ENCODE measurements at places on chromosomes 2 and 18. TPM values are rescaled to one million over a fixed set of nuclear protein-coding genes. Genes with fewer than 3 reads are reported as not detected.

RAB27B gene
- polyA plus RNA-seq, result 0.22 TPM

DNA sequence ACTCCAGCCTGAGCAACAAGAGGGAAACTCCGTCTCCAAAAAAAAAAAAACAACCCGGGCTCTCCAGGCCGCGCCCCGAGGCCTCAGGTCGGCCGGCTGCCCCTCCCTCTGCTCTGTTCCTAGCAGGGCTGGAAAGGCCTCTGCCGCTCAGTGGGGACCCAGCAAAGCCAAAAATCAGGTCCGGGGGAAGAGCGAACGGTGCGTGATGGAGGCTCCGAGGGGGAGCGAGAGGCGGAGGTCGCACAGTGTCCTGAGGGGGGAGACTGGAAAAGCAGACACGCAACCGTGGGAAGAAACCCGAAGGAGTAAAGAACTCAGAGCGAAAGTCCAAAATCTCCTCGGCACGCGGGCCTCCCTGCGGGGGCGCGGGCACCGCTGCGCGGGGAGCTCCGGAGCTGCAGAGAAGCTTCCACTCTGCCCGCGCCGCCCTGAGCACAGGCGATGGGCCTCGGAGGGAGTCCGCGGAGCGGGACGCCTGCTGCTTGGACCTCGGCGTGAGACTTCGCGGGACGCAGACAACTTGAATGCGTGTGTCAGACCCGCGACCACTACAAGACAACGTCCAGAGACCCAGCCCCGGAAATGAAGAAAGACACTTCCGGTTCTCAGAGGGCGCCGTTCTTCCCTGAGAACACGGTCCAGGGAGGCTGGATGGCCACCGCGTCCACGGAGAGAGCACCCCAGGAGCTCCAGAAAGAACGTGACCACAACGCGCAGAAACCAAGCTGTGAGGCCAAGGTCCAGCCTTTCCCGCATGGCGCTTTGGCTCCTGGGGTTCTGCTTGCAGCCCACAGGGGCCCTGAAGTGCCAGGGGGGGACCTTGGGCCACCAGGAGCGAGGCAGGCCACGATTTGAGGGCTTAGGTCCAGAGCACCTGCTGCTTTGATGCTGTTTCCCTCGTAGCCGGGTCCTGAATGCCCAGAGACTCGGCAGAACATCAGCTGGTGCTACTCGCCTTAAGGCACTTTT, 219.8 kb downstream of the DPP10 start:
- DNase-seq, result peak; percentile 20

DNA sequence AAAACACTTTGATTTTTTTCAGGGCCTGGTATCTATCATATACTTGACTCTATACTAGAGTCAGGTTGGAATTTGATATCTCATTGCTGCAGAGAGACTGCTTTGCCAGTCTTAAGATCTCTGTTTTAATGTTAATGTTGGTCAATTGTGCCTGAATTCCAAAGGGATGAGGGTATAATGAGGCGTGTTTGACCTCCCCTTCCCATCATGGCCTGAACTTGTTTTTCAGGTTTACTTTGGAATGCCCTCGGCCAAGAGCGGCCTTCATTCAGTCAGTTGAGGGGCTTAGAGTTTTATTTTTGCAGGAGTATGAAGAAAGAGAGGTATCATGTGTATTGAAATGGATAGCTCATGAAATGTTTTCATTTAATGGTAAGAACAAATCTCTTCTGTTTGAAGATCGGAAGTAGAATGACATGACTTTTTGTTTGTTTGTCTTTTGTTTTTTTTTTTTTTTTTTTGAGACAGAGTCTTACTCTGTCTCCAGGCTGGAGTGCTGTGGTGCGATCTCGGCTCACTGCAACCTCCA, 119.0 kb downstream of the KIAA1328 start:
- no peak for DNase-seq

- no peak for DNase-seq
Observed at GRCh38 chr2:194166818-194167217, 1490.2 kb upstream of the SLC39A10 start.

OR6B2 gene
- polyA plus RNA-seq, result not detected

DNA sequence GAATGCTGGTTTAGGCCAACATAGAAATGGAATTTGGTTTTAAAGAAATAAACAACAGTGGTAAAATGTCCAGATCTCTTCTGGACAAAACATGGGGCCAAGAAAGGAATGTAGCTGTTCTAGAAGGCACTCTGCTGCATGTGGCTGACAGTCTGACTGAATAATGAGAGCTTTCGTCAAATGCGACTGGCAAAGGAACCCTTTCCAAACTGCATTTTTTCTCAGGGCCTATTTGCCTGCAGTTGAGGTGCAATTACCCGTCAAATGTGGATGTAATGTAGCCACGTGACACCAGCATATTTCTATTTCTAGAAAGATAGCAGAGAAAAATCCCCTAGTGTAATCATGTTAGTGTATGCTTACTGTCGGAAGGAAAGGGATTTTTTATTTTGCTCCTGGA, 741.2 kb downstream of the NRXN1 start:
- DNase-seq, result no peak

DNA sequence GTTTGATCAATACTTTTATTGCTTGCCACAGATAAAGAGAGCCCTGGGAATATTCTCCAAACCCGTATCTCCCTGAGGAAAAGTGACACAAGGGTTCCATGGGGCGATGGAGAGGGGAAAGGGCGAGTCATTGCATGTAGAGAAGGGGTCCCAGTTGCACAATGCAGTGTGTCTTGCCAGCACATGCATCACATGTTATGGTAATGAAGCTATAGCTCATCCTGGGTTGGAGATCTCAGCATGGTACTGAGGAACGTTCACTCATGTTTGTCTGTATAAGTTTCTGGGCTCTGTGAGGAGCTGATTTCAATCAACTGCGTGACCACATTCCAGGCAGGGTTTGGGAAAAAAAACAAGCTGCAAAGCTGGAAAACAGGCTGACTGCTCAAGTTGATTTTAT, 220.7 kb upstream of the MC4R start:
- DNase-seq, result no peak

GRCh38 chr2:70477441-70477844, 76.2 kb downstream of the TGFA start:
- DNase-seq, result no peak

DNA sequence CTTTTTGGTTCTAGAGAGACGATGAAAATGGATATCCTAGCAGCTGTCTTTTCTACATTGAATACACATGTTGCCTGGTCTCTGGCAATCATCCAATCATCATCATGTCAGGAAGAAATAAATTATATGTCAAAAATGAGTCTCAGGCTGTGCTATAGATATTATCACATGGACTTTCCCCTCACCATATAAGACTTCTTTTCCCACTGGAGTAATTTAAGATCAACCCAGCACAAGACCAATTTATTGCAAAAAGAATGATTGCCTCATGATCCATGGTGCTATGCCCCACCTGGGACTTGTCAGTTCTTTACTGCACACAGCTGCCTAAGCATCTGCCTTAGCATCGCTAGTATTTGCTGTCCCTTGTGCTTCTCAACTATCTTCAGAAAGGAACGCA, 783.7 kb upstream of the TMEFF2 start:
- DNase-seq, result peak; percentile 85

DNA sequence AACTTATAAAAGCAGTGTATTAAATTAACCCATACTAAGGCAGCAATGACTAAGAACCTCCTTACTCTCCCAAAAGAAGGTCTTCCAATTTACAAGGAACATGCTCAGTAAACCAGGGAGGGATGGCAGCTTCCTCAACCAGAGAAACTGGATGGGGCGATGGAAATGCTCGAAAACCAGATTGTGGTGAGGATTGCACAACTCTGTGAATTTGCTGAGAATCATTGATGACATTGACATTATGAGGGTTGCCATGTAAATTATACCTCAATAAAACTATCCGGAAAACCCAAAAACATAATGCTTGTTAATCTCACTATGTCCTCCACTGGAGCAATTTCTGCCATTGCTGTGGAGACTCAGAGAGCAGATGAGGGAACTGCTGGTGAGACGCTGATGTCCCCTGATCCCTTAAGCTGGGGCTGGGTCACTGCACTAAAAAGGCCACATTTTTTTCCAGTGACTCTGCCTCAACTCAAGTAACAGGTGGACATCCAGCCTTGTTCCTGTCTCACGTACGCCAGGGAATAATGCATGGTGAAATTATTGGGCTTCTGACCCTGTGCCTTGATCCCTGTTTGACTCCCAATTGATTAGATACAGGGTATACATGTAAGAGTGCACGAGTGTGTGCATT, 288.3 kb downstream of the CYP26B1 start:
- no peak for DNase-seq

RGPD4 gene
- 0.09 TPM for polyA plus RNA-seq

DNA sequence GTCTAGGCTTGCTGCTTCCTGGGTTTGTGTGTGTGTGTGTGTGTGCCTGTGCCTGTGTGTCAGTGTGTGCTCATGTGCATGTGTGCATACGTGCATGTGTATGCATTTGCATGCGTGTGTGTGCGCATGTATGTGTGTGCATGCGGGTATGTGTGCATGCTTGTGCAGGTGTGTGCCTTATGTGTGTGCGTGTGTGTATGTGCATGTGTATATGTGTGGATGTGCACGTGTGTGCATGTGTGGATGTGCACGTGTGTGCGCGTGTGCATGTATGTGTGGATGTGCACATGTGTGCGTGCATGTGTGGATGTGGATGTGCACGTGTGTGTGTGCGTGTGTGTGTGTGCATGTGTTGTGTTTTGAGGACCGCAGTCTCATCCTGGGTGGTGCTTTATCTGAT, 42.8 kb downstream of the LPIN1 start:
- no peak for DNase-seq

DNA sequence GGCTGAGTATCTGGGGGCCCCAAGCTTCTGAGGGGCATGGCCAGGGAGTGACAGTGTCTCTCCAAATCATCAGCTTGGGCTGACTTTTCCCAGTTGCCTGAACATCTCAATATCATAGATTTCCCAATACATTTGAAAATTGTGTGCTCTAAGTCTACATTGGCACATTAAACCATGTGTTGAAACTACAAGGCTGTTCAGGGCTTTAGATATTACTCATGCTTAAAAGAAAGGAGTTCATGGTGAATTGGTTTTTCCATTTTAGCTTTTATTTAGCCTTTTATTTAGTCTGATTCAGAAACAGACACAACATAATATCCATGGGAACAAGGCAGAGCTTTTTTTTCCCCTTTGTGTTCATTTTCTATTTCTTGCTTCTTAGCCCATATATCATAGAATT, 49.9 kb upstream of the GALR1 start:
- no peak for DNase-seq

GRCh38 chr2:181458871-181459270, 1.7 kb downstream of the ITGA4 start:
- DNase-seq, result no peak

DNA sequence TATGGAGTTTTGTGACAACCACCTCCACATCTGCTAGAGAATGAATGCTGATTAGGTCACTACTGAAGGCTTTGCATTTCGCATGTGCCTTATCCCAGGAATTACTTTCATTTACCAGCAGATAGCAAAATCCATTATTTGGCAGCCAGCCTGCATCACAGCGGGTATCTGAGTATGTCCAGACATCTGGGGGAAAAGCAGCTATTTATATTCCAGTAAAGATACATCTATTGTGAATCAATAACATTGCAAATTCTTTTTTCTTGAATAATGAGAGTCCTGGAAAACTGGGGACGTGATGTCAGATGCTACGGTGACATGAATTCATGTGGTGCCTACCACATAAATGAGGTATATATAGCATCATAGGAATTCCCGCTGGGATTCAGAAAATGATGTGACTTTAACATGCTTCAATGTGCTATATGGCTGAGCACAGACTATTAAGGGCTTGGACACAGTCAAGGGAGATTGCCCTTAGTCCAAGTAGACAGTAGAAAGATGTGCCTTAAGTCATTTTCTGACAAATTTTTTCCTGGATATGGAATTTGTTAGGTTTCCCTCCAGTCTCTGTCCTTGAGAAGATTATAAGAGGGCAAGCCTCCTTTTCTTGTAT, 84.2 kb upstream of the CD302 start:
- DNase-seq, result no peak
